ENCODE measurements at places on chromosomes 13 and 19.

DNA sequence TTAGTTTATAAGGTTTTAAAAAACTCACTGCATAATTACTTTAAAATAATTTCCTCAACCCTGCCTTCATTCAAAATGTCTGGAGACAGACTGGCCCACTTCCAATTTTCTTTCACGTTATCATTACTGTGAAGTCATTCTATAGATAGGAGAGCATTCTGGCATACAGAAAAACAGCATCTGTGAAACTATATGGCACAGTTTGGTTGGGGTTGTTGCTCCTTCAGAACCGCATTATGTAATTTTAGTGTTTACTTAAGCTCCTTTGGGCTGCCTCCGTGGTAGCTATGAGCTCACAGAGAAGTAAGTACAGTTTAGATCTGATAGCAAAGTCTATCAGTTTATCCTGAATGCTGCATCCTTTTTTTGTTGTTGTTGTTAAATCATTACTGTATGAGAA lies 104.3 kb downstream of the KCNRG start:
- DNase-seq: no peak

DNA sequence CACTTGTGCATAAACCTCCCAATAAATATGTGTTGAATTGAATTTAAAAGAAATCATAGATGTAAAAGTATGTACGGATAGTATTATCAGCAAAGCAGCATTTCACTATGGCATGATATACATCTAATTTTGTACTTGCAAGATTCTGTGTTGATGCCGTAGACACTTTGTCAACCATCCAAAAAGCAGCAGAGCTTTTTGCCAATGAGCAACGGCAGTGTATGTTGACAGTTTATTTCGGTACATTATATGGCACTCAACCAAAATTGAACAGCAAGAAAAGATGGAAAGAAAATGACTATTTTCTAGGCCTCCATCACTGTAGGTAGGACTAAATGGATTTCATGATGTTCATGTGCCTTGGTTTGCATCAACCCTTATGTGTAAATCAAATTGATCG lies 543.7 kb downstream of the DACH1 start:
- no peak for DNase-seq

DNA sequence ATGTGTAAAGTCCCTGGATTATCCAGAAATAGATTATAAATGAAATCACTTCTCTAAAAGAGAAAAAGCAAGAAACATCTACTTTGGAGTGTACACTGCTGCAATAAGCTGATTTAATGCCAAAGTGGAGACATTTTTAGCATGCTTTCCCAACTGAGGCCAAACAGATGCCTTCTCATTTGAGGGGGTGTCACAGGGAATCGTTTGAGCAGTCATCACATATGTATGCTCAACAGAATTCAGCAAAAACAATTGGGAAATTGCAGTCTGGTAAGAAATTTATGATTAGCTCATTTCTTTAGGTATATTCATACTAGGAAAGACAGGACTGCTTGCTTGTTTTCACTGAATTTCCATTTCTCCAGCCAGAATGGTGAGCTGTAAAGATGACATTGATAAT lies 27.3 kb upstream of the TPP2 start:
- DNase-seq: peak; percentile 44

DNA sequence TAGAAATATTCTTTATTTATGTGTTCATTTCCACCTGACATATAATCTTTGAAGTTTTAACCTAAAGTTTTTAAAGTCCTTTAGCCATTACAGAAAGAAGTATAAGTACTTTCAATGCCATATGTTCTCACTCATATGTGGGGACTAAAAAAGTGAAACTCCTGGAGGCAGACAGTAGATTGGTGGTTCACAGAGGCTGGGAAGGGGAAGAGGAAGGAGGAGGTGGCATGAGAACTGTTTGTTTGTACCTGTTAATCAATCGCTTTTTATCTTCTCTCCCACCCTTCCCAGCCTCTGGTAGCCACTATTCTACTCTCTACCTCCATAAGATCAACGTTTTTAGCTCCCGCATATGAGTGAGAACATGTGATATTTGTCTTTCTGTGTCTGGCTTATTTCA lies 131.1 kb downstream of the MYO16 start:
- DNase-seq: no peak

GRCh38 chr13:104841110-104841509 lies 1694.4 kb downstream of the EFNB2 start:
- no peak for DNase-seq

DNA sequence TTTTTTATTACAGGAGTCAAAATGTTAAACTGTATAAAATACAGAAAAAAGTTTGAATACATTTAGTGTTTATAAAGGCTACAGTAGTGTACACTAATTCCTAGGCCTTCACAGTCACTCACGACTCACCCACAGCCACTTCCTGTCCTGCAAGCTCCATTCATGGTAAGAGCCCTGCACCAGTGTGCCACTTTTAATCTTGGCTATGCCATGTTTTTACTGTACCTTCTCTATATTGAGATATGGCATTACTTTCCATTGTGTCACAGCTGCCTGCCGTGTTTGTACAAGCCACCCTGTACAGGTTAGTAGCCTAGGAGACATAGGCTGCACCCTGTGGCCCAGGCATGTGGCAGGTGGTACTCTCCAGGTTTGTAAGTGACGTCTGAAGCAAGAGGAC lies 32.1 kb downstream of the C1QTNF9 start:
- no peak for DNase-seq

DNA sequence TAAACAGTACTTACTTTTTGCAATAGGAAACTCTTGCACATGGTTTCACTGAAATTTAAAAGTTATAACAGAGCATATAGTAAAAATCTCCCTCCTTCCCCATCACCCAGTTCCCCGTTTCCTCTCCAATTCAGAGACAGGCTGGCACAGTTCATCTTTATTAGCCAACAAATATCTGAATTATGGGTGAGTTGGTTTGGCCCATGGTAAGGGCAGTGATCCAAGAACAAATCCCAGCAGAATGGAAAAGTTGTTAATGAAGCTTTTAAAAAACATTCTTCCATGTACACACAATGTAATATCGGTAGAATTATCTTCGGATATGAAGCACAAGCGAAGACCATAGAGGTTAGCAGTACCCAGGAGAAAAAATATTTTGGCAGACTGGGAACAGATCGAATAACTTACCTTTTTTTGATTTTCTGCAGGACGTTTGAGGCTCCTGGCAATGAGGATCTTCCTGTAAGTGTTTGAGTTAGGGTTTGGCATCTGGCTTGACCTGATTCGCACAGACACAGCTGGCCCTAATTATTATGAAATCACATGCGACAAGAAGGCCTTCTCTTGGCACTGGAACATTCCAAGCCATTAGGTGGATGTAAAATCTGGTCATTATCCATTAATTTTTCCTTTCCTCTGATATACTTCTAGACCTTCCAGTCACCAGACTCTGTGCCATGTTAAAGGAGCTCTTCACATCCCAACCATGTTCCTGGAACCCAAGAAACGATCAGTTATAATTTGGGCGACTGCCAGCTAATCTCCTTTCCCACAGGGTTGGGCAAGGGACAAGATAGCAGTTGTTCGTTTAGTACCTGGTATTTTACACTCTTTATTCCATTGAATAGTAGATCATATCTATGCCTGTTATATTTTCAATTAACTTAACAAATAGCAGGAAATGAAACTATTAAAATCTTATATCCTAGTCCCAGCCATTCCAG lies 139.4 kb upstream of the TSC22D1 start:
- DNase-seq: peak; percentile 23

DNA sequence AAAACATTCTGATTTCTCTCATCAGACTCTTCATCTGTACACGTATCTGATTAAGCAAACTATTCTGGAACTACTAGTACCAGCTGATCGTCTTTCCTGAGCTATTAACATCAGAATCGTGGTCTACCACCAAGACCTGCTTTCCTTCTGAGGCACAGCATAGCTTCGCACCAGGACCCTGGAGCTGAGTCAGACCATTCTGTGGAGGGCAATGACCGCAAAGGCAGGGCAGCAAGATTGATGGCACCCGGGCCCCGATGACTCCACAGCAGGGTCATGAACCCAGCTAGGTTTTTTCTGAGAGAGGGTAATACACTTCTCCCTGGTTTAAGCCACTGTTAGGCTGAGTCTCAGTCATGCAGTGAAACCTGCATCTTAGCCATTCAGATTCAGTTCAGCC lies 158.7 kb upstream of the GPR12 start:
- DNase-seq: no peak

GRCh38 chr13:50909605-50910484 lies at the start of gene RNASEH2B:
TSS of gene RNASEH2B (plus strand) at chr13:50909791. CDS start at chr13:50910077, 286 bp downstream.
- DNase-seq: peak; percentile 90

DNA sequence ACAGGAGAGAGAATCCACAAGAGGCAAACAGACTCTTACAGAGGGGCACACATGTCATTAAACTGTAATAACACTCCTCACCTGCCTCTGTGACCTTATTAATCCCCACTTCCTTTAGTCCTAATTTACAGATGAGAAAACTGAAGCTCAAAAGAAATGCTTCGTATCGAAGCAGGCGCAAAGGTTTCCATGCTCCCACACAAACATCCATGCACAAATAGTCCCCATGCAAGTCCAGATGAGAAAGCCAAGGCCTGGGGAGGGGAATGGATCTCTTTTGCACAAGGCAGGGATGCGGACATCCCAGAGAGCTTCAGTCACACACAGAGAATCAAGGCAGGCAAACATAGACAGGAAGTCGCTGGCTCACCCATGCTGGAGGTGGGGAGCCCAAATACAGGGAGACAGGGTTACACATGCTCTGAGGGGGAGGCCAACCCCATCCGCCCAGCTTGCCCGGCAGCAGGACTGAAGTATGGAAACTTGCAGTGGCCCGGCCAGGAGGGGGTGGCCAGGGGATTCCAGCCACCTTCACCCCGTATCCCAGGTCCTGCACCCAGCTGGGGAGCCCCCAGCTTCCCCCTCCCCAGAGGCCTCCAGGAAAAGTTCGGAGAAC lies 468 bp downstream of the S1PR5 start:
- peak; percentile 25 for DNase-seq

- DNase-seq: no peak
Observed at GRCh38 chr13:89324582-89324981, 1653.4 kb downstream of the SLITRK5 start.
